Activated T-cell treated with anti-CD3 and anti-CD28 coated beads, Interleukin-2, amount 50 U/mL, for 48 hours (primary cell): ENCODE measurements at places on chromosomes 1 and 21.
A peak's percentile ranks its signal among the peaks of the same experiment; 100 is the strongest.

DNA sequence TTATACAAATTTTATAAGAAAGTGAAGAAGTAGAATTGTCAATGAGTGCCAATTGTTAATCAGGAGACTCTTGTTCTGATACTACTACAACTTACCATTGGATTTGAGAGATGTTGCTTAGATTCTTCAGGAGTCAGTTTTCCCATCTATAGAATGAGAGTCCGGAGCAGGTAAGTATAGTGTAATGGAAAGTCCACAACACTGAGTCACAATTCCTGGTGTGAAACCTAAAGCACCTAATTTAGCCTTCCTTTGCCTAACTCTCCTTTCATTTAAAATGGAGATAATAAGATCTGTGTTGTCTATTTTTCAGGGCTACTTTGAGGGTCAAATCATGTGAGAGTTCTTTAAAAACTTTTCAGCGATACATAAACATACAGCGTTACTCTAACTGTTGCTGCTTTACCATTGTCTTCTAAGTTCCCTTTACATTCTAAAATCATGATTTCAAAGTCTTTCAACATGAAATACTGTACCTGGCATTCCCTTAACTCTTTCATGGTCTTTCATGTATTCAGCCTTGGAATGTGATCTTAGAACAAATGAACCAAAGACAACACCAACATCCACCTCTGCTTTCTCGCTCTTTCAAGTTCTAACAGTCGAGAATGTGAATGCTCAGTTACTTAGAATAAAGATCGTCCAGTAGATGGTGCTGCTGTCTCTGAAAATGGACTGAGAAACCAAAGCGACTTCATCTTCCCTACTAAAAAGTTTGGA, 90.9 kb downstream of the SLC30A10 start:
- no peak for DNase-seq

GRCh38 chr1:48775831-48776392, 779 bp downstream of the BEND5 start:
- DNase-seq = no peak

- DNase-seq = no peak
Observed at GRCh38 chr1:30046751-30047150, 676.6 kb downstream of the MATN1 start.

- no peak for DNase-seq
Observed at GRCh38 chr1:164754088-164754600, 195.2 kb downstream of the PBX1 start.

- no peak for DNase-seq
Observed at GRCh38 chr1:903721-904271, 19.9 kb upstream of the SAMD11 start.

DNA sequence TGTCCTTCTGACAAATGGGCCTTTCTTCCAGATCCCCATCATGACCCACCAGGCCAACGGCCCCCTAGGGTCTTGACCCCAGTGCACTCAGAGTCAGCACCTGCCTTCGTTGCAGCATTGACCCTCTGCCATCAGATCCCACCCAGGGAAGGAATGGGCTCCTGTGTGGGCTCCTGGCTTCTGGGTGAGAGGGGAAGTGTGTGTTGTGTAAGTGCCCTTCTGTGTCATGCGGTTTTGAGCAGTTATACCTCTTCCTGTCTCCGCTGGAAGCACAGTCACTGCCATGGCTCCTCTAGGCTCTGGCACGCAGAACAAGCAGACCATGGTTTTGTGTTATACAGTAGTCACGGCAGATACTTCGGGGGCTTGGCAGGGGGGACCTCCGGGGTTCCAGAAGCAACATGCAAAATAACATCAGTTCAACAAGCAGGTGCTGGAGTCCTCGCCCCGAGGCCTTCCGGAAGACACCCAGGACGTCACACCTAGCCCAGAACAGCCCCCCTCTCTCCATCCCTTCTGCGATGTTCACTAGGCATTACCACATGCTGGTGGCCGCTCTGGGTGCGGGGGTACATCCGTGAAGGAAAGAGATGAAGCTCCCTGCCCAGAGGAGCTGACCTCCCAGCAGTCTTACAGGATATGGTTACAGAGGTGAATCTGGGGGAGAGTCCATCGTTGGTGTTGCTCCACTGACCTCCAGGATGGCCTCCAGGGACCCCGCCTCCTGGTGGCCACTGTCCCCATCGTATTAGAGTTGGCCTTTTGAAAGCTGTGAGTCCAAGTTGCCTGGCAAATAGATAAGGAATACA, 17.4 kb upstream of the KCNAB2 start:
- peak; percentile 75 for DNase-seq

DNA sequence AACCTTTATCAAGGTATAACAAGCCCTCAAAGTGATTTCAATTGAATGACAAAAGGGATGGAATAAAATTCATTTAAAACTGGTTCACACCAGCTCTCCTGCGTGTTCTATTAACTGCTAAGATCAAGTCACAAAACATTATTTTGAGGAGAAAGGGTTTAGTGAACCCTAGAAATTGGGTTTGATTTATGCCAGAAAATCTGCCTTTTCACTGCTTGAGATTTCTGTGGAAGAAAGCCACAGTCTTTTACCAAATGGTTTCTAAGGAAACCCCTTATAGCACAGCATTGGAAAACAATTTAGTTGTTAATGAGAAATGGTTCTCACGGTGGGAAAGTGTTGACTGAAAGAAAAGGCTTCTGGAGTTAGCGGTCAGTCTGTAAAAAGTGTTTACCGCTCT, 43.6 kb upstream of the DPH5 start:
- DNase-seq = no peak

DNA sequence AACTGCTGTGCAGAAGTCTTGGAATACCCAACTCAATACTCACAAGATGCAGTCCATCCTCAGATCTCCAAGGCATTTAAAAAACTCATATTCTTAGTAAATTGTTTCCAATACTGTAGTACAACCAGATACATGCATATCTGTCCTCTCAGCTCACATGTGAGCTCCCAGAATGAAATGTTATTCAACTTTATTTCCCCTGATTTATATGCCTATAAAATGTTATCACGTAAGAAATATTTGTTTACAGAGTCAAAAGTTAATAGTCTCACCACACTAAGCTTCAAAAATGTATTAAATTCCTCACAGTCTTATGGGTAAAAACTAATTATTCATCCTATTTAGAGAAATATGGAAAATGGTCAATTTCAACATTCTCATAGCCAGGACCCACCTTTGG, 56.6 kb downstream of the LTN1 start:
- DNase-seq = no peak

- DNase-seq = peak; percentile 42
Observed at GRCh38 chr1:23369335-23370013, at the start of gene ZNF436. Gene ZNF436 (minus strand): TSS chr1:23369836. CDS start chr1:23368005, 1,831 bp downstream.

DNA sequence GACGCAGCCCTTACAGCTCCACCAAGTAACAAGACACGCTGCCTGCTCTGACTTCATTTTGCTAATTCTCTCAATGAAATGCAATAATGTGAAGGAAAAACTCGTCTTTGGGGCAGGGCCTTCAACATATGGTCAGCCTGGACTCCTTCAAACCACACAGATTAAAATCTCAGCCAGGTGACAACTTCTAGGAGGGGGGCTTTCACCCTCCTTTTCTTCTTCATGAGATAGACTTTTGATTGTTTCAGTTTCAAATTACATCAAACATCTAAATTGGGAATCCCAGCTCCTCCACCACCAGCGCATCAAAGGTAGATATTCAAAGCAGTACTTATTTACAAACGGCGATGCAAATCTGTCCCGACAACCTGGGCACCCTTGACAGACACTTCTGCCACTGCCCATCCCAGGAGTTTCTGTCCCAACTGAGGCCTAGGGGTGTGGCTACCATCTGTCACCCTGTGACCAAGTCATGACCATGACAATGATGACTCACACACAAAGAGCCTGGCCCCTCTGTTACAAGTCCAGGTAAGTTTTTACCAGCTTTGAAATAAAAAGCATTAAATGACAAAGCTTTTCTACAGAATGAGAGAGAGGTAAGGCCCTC, 29.7 kb downstream of the SSBP3 start:
- peak; percentile 53 for DNase-seq

- no peak for DNase-seq
Observed at GRCh38 chr1:7538033-7538432, 233.1 kb upstream of the VAMP3 start.

- no peak for DNase-seq
Observed at GRCh38 chr1:203100516-203100869, 14.7 kb upstream of the MYOG start.

DNA sequence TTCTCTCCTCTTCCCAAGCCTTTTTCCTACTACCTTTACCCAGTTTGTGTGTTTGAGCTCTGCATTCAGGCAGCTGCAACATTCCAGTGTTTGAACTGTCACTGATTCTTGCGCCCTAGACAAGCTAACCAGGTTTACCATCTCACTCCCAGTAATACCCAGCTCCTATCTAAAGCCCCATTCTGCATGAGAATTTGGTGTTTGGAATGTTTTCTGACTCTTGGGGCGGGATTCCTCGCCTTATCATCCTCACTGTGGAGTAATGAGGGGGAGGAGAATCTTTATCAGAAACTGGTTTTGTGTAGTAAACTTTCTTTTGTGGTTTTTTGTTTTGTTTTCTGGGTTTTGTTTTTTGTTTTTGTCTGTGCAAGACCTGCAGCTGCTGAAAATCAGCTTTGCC, 36.5 kb downstream of the NCF2 start:
- no peak for DNase-seq

DNA sequence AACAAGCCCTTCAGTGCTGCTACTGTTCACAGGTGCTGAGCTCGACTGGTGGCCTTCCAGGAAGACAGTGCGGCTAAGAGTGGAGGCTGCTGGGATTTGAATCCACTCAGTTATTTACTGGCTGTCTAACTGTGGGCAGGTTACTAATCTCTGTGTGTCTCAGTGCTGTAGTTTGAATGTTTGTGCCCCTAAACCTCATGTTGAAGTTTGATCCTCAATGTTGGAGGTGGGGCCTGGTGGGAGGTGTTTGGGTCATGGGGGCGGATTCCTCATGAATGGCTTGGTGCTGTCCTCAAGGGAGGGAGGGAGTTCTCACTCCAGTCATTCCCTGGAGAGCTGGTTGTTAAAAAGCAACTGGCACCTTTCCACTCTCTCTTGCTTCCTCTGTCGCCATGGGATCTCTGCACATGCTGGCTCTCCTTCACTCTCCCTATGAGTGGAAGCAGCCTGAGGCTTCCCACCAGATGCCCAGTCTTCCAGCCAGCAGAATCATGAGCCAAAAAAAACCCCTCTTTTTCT, 334.8 kb downstream of the RPS6KC1 start:
- no peak for DNase-seq

GRCh38 chr1:190942475-190942874, 464.8 kb upstream of the BRINP3 start:
- no peak for DNase-seq

DNA sequence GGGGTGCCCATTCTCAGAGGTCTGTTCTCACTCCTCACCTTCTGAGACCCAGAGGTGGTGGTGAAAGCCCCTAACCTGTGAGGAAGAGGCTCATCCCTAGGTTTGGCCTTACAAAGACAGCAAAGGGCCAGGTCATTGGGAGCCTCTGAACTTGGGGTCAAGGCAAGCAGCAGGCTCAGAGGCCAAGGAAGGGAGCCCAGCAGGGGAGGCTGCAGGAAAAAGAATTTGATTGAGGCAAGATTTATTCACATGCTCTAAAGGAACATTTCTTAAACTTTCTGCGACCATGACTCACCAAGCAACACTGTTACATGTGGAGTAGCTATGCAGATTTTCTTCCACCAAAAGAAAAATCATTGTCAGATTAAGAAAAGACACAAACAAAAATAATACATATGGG, 132.5 kb upstream of the SYT6 start:
- no peak for DNase-seq

DNA sequence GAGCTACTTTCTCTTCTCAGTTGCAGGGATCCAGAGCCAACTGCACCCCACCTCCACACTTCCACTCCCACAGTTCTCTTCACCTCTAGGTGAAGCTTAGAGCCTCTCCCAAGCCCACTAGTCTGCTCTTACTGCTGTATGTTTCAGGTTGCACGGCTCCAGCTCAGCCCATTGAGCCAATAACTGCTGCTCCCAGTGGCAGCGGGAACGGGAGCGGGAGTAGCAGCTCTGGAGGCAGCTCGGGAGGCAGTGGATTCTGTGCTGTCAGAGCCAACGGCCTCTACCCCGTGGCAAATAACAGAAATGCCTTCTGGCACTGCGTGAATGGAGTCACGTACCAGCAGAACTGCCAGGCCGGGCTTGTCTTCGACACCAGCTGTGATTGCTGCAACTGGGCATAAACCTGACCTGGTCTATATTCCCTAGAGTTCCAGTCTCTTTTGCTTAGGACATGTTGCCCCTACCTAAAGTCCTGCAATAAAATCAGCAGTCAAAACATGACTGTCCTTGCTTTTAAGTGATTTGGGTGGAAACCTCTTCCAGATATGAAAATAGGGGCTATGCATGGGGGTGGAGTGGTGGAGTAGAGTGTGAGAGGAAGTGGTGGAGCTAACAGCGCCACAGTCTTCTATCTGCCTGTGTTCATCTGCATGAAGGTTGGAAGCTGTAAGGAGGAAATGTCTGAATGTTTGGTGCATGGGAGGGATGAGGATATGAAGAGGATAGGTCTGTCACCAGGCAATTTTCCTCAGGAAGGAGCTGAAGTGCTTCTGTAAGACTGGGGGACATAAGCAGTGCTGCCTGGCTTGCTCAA, 29.6 kb downstream of the CHIA start:
- DNase-seq = no peak

DNA sequence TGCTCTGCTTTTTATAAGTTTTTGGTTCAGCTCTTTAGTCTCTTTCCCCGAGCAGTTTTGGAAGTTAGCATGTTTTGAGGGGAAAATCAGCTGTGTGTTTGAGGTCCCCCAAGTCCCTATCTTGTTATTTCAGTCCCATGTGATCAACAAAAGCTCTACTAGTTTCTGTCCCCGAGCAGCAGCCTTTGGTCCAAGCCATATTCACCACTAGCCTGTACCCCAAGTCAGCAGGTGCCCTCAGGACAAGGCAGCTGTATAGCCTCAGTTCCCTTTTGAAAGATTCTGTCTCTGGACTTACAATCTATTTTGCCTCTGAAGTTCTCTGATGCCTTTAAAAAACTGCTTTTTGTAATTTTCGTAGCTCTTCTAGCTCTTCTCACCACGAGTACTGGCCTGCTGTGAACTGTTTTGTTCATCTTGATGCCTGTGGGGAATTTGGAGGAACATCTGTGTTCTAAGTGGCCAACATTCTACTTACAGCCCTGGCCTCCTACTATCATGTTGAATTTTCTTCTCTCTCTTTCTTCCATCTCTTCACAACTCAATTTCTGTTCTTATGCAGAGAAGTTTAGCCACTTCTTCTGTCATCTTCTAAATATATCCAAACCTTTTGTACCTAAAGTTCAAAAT, 16.7 kb downstream of the UAP1 start:
- no peak for DNase-seq

DNA sequence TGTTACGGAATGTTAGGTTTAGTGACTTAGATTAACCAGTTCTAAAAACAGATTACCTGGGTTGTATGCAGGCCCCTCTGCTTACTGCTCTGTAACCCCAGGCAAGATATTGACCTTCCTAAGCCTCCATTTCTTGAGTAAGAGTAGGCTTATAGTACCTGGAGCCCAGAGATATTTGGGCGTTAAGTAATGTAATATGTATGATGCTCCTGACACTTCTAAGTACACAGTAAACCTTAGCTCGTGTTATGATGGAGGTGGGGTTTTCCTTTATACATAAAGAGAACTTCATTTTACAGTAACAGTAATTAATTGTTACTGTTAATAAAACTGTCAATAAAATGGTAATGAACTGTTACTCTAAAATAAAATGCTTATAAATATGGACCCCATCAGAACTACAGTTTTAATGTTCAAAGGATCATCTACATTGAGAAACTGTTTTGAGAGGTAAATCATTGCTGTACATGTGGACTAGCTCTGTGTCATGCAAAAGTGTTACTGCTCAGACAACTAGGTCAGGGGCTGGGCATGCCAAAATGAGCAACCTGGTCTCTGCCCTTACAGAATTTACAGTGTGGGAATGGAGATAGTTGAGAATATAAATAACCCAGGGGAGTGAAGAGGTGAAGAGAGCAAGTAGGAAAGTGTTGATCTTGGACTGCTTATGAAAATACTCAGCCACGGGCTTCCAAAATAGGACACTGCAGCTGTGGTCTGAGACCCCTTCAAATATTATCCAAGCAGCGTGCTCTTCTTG, 26.6 kb downstream of the LRRC8C start:
- no peak for DNase-seq
